ENCODE measurements at places on chromosomes 4 and X. TPM values are rescaled to one million over a fixed set of nuclear protein-coding genes. Genes with fewer than 3 reads are reported as not detected.

GPAT3 gene
- 2.1 TPM for total RNA-seq

CCNA2 gene
- 1.3 TPM for total RNA-seq

DNA sequence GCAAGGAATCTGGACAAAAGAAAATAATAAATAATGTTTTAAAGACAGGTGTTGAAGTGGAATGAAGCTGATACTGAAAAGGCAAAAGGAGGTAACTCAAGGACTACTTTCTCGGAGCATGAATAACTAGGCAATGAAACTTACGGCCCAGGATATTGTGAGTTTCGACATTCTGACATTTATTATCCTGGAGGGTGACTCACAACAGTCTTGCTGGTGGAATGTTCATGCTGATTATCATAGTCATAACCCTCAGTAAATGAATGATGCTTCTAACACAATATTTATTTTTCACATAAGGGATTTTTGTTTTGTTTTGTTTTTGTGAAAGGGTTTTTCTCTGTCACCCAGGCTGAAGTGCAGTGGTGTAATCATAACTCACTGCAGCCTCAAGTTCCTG lies 147.0 kb upstream of the HPGD start:
- DNase-seq, result peak; percentile 80
- H3K36me3 ChIP-seq, result no peaks in the 10 kb centered on the region
- H3K27me3 ChIP-seq, result no peaks in the 10 kb centered on the region
- no peaks in the 10 kb centered on the region for H3K4me1 ChIP-seq
- no peak overlapping the region for H3K27ac ChIP-seq

- H3K4me1 ChIP-seq, result no peaks in the 10 kb centered on the region
- no peak overlapping the region for H3K27ac ChIP-seq
- no peaks in the 10 kb centered on the region for H3K36me3 ChIP-seq
- H3K27me3 ChIP-seq, result no peaks in the 10 kb centered on the region
Observed at GRCh38 chr4:107392951-107393350, 327.1 kb downstream of the PAPSS1 start.

GRCh38 chr4:130336585-130337217 lies 1240.7 kb downstream of the C4orf33 start:
- no peaks in the 10 kb centered on the region for H3K4me1 ChIP-seq
- DNase-seq, result peak; percentile 45
- H3K36me3 ChIP-seq, result no peaks in the 10 kb centered on the region
- H3K27me3 ChIP-seq, result no peaks in the 10 kb centered on the region
- no peak overlapping the region for H3K27ac ChIP-seq
- no peak overlapping the region for H3K4me3 ChIP-seq

DNA sequence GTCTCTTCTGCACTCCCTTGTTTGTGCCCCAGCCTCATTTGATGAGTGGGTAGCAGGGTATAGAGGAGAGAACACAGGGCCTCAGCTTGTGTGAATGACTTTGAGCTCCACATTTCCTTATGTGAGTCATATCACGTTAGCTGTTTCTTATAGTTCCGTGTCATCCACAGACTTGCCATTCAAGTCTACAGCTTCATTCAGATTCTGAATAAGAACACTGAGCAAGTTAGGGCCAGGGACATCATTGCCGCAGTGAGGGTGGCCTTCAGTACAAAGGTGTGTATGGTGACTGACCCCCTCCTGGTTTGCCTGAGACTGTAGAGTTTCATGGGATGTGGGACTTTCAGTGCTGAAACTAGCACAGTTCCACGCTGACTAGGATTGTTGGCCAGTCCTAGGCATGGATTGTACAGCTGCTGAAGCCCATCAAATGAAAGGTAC lies 23.6 kb downstream of the KLF3 start:
- no peaks in the 10 kb centered on the region for H3K27me3 ChIP-seq
- no peak for DNase-seq
- H3K4me3 ChIP-seq, result no peak overlapping the region
- peaks cover 14% of the 10 kb centered on the region for H3K36me3 ChIP-seq

GPRASP1 gene
- total RNA-seq, result 5.8 TPM

ADH1A gene
- total RNA-seq, result not detected

- no peaks in the 10 kb centered on the region for H3K4me1 ChIP-seq
- no peaks in the 10 kb centered on the region for H3K27me3 ChIP-seq
- DNase-seq, result no peak
- no peaks in the 10 kb centered on the region for H3K36me3 ChIP-seq
Observed at GRCh38 chr4:23923840-23924239, 34.0 kb upstream of the PPARGC1A start.

VEGFD gene
- total RNA-seq, result 2.0 TPM

DNA sequence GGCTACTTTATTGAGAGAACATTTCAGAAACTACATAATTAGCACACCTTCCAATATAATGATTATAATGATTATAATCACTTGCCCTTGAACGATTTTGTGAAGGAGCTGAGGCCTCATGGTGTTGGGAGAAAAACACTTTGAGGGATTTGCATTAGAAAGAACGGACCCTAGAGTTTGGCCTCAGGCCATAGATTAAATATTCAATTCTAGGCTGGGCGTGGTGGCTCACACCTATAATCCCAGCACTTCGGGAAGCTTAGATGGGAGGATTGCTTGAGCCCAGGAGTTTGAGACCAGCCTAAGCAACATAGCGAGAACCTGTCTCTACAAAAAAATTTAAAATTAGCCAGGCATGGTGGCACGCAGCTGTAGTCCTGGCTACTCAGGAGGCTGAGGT lies 12.9 kb upstream of the PRKG2 start:
- H3K4me3 ChIP-seq, result no peak overlapping the region
- no peaks in the 10 kb centered on the region for H3K4me1 ChIP-seq
- no peaks in the 10 kb centered on the region for H3K36me3 ChIP-seq
- DNase-seq, result no peak
- H3K27me3 ChIP-seq, result no peaks in the 10 kb centered on the region
- no peak overlapping the region for H3K27ac ChIP-seq

- DNase-seq, result no peak
- no peaks in the 10 kb centered on the region for H3K36me3 ChIP-seq
- no peaks in the 10 kb centered on the region for H3K27me3 ChIP-seq
- H3K4me1 ChIP-seq, result no peaks in the 10 kb centered on the region
Observed at GRCh38 chrX:100863326-100863864, 10.8 kb downstream of the NOX1 start.

- H3K4me1 ChIP-seq, result no peaks in the 10 kb centered on the region
- no peaks in the 10 kb centered on the region for H3K36me3 ChIP-seq
- H3K4me3 ChIP-seq, result no peak overlapping the region
- DNase-seq, result no peak
- H3K27me3 ChIP-seq, result no peaks in the 10 kb centered on the region
- no peak overlapping the region for H3K27ac ChIP-seq
Observed at GRCh38 chr4:163110442-163110841, 56.2 kb downstream of the NAF1 start.

NSDHL gene
- total RNA-seq, result 16.7 TPM

DNA sequence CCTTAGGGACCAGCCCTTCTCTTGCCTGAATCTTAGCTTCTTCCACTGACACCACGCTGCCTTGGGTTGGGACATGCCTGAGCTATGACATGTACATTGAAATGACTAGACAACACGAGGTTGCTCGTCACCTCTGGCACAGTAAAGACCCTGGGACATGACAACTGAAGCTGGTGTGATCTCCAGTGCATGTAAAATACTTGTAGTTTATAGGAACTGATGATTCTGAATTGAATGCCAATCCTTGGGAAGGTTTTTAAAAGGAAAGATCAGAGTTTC lies 100.7 kb upstream of the PGRMC2 start:
- DNase-seq, result peak; percentile 22
- H3K4me1 ChIP-seq, result peaks cover 27% of the 10 kb centered on the region
- H3K27me3 ChIP-seq, result no peaks in the 10 kb centered on the region
- H3K27ac ChIP-seq, result no peak overlapping the region
- no peak overlapping the region for H3K4me3 ChIP-seq
- no peaks in the 10 kb centered on the region for H3K36me3 ChIP-seq

SSX2 gene
- not detected for total RNA-seq

DNA sequence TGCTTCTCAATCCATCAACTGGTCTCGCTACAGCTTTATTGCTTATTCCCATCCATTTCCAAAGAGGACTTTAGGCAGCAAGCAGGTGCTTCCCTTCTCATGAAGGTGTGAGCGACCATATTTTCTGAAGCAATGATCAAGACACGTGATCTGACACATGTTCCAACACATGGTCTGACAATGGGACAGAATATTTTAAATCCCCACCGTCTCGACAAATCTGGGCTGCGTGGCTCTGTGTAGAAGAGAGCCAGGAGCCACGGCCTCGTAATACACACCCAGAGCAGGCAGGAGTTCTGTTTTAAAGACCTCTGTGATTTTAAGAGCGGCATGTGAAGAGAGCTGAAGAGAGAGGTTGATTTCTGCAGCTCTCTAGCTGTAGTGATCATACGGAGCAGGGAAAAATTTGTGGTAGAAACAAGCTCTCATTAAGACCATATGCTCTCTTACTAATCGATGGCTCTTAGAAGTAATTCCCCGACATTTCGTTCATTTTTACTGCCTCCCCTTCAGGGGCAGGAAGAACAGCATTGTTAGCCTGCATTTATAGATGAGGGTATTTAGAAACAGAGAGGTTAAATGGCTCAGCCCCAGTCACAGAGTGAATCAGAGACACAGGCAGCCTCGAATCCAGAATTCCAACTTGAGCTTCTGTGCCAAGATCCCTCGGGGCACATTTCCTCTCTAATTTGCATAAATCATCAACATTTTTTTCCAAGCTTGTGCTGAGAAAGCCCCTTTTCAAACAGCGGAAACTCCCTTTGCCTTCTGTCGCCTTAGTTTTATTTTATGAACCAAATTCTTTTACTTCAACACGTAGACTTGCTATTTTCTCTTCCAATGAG lies 91.0 kb upstream of the BCOR start:
- H3K4me3 ChIP-seq, result no peak overlapping the region
- no peak overlapping the region for H3K27ac ChIP-seq
- H3K4me1 ChIP-seq, result no peaks in the 10 kb centered on the region
- DNase-seq, result peak; percentile 55
- H3K36me3 ChIP-seq, result no peaks in the 10 kb centered on the region

DNA sequence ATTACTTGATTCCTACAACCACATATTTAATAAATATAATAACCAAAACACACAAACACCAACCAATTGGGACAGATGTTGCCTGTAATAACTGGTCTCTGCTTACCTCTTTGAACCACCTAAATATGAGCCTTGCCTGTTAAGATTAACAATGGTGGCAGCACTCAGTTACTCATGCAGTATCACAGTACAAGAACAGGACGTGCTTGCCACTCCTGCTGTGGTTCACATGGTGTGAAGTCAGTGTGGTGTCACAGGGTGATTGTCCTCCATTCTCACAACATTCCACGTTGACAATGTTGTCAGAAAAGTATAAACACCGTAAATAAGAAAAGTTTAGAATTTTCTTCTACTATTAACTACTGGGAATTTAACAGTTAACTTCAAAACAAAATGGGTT lies 365.0 kb downstream of the PPP3CA start:
- H3K27me3 ChIP-seq, result no peaks in the 10 kb centered on the region
- no peak overlapping the region for H3K4me3 ChIP-seq
- no peaks in the 10 kb centered on the region for H3K4me1 ChIP-seq
- no peaks in the 10 kb centered on the region for H3K36me3 ChIP-seq
- DNase-seq, result no peak

- H3K4me1 ChIP-seq, result no peaks in the 10 kb centered on the region
- no peak overlapping the region for H3K27ac ChIP-seq
- no peak for DNase-seq
- H3K27me3 ChIP-seq, result peaks cover 3% of the 10 kb centered on the region
- no peak overlapping the region for H3K4me3 ChIP-seq
Observed at GRCh38 chr4:73540826-73541225, 59.3 kb downstream of the AFM start.

DNA sequence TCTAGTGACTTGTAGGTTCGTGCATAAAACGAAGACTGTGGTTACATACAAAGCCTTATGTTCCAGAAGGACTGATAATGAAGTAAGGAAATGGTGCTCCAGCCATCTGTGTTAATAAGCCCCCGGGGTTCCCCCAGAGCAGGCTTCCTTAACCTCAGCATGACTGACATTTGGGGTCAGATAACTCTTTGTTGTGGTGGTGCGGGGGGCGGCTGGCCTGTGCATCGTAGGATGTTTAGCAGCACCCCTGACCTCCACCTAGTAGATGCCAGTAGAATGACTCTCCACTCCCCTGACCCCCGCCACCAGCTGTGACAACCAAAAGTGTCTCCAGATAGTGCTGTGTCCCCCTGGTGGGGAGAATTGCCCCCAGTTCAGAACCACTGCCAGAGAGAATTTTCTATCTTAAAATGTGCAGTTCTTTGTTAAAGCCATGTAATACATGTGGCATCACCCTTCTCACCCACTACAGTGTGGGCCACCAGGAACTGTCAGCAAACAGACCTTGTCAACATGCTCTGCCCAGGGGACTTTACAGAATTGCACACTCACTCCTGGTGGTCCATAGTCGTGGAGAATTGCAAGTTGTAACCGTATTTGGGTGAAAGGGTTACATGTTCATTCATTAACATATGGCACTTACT lies 7.5 kb downstream of the SH3KBP1 start:
- H3K4me1 ChIP-seq, result peaks cover 11% of the 10 kb centered on the region
- no peaks in the 10 kb centered on the region for H3K36me3 ChIP-seq
- H3K27me3 ChIP-seq, result no peaks in the 10 kb centered on the region
- H3K4me3 ChIP-seq, result no peak overlapping the region
- H3K27ac ChIP-seq, result no peak overlapping the region

DNA sequence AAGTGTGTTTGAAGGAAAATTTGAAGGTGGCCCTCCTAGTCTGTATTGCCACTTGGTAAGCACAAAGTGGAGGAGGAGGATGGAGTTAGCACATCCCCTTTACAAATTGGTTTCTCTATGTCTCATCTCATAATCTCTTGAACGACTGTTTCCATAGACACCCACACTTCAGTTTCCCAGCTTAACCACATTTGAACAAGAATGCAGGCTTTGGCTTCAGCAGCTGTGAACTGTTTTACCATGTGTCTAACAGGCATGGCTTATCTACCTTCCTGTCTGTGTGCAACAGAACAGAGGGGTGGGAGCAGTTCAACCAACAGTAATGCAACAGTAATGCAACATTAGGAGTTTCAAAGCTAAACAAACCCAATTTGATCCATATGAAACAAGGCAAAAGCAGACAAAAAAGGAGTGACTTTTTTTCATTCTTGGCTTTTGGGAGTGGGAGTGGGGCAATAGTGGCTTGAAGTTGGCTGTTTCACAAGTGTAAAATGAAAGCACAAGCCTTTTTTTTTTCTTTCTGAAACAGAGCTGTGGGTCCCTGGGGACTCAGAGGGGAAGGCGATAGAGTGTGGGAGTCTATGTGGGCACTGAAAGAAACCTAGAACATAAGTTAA lies 108.0 kb downstream of the ITM2A start:
- no peaks in the 10 kb centered on the region for H3K27me3 ChIP-seq
- no peak for DNase-seq
- no peak overlapping the region for H3K27ac ChIP-seq
- H3K4me3 ChIP-seq, result no peak overlapping the region
- H3K36me3 ChIP-seq, result no peaks in the 10 kb centered on the region
- no peaks in the 10 kb centered on the region for H3K4me1 ChIP-seq

GRCh38 chrX:64894454-64895038 lies 81.7 kb downstream of the ZC4H2 start:
- no peaks in the 10 kb centered on the region for H3K4me1 ChIP-seq
- no peak for DNase-seq
- H3K27me3 ChIP-seq, result no peaks in the 10 kb centered on the region
- no peak overlapping the region for H3K27ac ChIP-seq

PRPS2 gene
- total RNA-seq, result 44.2 TPM

MAGEB5 gene
- total RNA-seq, result not detected

- no peaks in the 10 kb centered on the region for H3K27me3 ChIP-seq
- no peak overlapping the region for H3K4me3 ChIP-seq
- H3K27ac ChIP-seq, result no peak overlapping the region
- H3K4me1 ChIP-seq, result no peaks in the 10 kb centered on the region
Observed at GRCh38 chr4:42843694-42844093, 48.8 kb upstream of the GRXCR1 start.

- H3K36me3 ChIP-seq, result no peaks in the 10 kb centered on the region
- no peaks in the 10 kb centered on the region for H3K27me3 ChIP-seq
- no peaks in the 10 kb centered on the region for H3K4me1 ChIP-seq
- H3K27ac ChIP-seq, result no peak overlapping the region
Observed at GRCh38 chrX:16559206-16559619, 90.7 kb upstream of the S100G start.
